ENCODE measurements at places on chromosomes 1 and 21.

- DNase-seq, result no peak
Observed at GRCh38 chr1:14517841-14518180, 80.7 kb upstream of the KAZN start.

DNA sequence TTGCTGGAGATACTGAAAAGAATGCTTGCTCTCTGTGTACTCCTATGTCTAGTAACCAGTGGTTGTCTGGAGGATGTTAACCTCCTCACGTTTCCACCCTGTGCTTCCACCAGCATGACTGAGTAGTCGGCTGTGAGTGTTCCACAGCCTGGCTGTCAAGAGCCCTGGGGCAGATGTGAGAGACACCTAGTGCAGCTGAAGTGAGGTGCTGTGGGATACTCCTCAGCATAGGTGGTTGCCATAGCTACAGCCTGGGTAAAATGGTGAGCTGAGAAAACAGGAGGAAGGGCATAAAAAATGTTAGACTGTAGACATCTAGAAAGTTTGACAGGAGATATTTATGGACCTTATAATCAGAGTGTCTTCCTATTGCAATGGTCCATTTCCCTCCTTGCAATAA is 15.8 kb downstream of the IVL start:
- no peak for DNase-seq

GRCh38 chr1:158203693-158204457 is 23.2 kb downstream of the CD1D start:
- DNase-seq, result no peak

- DNase-seq, result no peak
Observed at GRCh38 chr1:184407816-184408510, 21.1 kb downstream of the C1orf21 start.

DNA sequence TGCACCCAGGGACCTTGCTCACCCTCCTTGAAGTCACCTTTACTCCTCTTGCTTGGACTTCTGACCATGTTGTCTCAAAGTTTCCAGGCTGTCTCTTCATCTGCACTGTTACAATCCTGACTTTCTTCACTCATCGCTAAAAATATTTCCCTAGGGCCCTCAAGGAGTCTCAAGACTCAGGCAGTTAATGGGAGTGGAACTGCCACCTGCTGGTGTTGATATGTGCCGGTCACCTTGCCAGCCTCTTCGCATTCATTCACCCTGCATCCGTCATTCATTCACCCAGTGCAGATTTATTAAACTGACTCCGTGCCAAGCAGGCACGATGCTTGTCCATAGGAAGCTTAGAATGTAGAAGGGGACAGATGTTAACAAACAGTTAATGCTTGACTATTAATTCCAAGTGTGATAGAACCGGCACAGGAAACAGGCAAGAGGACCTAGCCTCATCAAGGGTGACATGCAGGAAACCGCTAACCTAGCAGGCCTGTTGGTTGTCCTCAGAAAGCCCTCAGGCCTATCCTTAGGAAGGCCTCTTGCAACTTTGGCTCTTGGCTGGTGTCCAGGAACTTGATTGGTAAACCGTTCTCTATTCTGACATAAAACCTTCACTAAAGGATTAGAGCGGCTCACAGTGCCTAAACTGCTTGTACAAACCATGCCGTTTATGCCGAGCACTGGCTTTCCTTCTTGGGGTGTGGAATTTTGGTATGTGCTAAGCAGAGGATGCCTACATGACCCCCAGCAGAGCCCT is 342.2 kb downstream of the CAMTA1 start:
- no peak for DNase-seq

DNA sequence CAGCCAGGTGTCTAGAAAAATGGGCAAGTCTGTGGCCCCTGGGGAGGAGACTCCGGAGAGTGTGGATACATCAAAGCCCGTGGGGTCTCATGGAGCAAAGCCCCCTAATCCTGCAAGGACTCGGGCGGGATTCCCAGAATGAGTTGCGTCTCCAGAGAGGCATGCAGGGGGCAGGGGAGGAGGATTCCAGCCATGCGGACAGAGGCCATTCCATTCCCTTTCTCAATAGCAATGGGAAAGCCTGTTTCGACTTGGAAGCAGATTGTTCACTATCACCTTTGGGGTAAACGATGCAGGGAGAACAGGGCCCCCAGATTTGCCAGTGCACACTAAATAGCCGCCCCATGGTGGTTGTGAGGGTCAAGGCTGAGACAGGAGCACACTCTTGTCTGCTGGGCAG is 15.4 kb upstream of the PRDM15 start:
- no peak for DNase-seq

- DNase-seq, result no peak
Observed at GRCh38 chr21:26135520-26135919, 35.0 kb downstream of the APP start.

DNA sequence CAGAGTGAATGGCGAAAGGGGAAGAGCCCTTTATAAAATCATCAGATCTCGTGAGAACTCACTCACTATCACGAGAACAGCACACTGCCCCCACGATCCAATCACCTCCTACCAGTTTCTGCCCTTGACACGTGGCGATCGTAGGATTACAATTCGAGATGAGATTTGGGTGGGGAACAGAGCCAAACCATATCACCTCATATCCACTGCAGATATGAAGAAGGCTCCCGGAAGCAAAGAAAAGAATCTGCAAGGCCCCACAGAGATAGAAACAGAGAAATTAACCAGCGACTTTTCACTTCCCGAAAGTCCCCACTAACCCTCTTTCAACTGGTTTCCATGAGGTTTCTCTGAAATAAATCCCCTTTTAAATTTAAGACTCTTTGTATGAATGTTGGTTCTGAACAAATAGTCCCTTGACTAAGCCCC is 86.2 kb upstream of the IRF2BP2 start:
- no peak for DNase-seq

Measured in islet precursor cell (in vitro differentiated cells).